ENCODE measurements at places on chromosomes 4 and X.

DNA sequence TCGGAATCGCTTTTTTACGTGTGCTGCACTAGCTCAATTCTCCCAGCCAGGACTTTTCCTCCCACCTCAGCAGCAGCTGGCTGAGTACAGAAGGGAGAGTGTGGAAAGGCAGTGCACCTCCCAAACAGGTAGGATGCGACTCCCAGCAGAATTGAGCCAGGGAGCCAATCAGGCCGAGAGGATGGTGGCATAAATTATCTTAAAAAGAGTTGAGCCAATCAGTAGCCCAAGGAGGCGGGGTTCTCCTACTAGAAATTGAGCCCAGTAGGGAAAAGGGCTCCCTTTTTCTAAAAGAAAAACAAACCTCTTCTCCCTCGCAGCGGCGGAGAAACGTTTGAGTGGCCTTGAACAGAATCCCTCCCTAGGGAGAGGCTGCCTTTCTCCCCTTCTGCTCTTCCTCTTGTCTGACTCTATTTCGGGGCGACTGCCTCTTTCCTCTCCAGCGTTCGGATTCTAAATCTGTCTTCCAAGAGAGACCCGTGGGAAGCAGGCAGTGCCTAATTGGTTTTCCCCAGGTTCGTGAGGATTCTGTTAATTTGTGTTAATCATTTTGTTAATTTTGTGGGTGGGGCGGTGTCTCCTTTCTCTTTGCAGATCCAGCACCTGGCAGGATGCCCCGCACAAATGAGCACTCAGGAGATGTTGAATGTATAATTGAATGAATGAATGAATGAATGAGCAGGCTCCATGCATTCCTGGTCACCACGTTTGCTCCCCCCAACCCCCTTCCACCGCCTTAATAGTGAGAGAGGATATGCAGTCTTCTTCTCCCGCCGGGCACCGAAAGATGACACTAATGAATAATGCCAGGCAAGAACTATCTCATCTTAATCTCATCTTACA lies at the start of gene GABRG1:
Gene GABRG1, minus strand, starts transcription at position 142 of the 843 bp plus-strand sequence. Its CDS starts 141 bp downstream, at position 1.
- DNase-seq = no peak

- no peak for DNase-seq
Measured at GRCh38 chrX:130084631-130085237, 25.6 kb downstream of the ELF4 start.

DNA sequence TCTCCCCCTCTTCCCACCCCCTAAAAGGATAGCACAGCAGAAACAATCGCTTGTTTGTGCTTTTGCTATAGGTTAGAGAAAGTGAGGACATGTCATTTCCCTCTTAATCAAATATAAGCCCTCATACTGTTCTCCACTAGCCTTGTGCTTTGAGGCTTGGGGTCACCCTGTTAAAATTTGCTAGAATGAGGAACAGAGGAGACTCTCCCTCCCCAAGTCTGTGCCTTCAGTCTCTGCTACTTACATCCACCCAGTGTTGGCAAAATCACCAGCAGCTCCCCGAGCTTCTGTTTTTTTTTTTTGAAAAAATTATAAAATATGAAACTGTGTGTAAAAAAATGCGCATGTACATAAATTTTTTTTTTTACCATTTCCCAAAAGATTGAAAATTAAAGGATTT lies 19.3 kb downstream of the KLF3 start:
- DNase-seq = no peak

GRCh38 chr4:121690001-121690400 lies 6.8 kb downstream of the ANXA5 start:
- no peak for DNase-seq

GRCh38 chrX:71224098-71224708 lies 1.2 kb downstream of the GJB1 start:
- no peak for DNase-seq

- DNase-seq = no peak
Measured at GRCh38 chrX:108000751-108001150, 18.6 kb upstream of the TEX13B start.

GRCh38 chr4:140238351-140239056 lies 84.5 kb upstream of the MAML3 start:
- DNase-seq = peak; percentile 21

All from NCI-H1930 (cell line).